Anterior cingulate cortex (tissue), 58 donors: ENCODE measurements at places on chromosomes 3 and 15.

GRCh38 chr3:98969295-98969694 is 67.8 kb upstream of the DCBLD2 start:
- no peak for DNase-seq

DNA sequence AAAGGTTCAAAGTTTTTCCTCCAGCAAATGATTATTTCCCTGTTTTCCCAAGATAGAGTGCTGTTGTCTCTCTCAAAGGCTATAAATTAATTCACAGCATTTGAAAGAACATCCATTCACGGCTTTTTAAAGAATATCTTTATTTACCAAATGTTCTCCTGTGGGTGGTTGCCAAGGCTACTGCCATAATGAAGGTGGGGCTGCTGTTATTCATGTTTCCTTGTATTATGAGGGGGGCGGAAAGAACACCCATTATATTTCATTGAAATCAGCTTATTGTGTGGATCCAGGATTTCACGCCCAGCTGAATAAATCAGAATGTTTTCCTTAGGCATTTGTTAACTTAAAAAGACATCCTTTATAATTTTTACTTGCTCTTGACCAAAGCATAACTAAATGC is 10.1 kb downstream of the SRP14 start:
- DNase-seq, result peak; percentile 3

GRCh38 chr3:38147421-38147820 is 9.0 kb downstream of the MYD88 start:
- no peak for DNase-seq

- DNase-seq, result no peak
Measured at GRCh38 chr15:88864861-88865497, 30.4 kb downstream of the HAPLN3 start.

DNA sequence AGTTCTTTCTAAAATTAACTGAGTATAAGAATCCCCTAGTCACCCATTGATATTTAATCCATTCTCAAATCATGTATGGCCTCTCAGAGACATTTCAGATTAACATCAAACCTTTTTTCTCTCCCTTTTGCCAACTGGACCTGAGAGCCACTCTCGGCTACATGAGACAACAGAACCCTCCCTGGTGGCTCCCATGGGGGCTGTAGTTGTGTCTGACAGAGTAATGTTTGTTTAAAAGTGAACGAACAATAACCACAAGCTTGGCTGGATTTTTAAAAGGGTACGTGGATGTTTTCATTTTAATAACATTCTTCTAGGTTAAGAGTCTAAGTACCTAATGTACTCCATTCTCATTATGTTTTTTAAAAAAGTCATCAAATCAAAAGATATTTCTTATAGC is 37.1 kb downstream of the P3H2 start:
- no peak for DNase-seq

DNA sequence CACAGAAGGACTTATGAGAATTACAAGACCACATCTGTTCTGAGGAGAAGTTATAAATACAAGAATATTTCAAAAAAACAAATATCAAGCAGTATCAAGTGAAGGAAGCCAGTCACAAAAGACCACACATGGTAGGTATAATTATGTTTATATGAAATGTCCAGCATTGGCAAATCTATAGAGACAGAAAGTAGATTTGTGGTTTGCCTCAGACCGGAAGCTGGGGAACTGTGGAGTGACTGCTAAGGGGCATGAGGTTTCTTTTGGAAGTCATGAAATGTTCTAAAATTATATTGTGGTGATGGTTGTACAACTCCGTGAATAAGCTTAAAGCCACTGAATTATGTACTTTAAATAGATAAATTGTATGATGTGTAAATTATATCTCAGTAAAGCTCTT is 136.9 kb downstream of the FRMD5 start:
- no peak for DNase-seq

DNA sequence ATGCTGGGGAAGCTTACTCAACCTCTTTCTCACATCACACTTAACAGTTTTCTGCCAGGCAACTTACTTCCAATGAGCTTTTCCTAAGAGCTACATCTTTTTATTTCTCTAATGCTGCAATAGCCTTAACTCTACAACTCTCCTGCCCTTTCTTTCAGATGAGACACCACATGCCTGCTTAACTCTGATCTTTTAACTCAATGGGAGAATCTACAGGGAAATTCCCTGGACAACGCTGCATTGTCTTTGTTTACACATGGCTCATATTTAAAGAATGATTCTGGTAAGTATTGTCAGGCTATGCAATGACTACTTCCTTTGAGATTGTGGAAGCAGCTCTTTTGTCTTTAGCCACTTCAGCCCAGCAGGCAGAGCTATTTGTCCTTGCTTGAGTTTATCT is 353.1 kb upstream of the BCHE start:
- no peak for DNase-seq

DNA sequence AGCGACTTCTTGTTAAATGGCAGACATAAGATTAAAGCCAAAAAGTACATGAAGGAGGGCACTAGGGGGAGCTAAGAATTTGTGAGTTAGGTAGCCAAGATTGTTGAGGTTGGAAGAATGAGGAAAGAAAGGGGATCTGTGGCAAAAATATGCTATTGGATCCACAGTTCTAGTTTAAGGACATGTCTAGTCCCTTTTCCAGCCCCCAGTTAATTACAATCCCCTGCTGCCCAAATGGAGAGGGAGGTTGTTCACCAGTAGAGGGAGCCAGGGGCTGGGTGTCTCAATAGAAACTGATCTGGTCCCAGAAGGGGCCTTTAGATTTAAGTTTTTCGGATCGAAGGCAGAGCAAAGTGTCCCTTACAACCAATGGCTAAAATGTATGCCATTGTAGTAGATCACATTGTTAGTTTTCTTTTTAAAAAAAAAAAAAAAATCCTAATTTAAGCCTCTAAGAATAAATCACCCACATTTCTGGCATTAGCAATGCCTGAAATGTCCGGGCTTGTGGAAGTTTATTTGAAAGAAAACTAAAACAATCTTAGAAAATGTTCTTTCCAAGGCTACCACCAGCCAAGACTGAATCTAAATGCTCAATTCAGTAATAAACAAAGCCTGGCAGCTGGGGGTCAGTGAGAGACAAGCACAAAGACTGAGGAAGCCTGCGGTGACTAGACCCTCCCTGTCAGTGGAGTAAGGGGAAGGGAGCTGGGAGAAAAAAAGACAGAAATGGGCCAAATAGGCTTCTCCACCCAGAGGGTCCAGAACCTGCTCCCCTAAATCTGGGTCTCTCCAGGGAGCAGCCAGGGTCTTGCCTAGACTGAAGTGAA is 7.1 kb downstream of the COL8A1 start:
- DNase-seq, result no peak

- DNase-seq, result no peak
Measured at GRCh38 chr15:46955576-46955975, 761.7 kb upstream of the SEMA6D start.

- DNase-seq, result no peak
Measured at GRCh38 chr3:197899833-197900478, 50.0 kb upstream of the RPL35A start.

GRCh38 chr15:33243393-33243792 is 48.9 kb upstream of the FMN1 start:
- DNase-seq, result no peak

DNA sequence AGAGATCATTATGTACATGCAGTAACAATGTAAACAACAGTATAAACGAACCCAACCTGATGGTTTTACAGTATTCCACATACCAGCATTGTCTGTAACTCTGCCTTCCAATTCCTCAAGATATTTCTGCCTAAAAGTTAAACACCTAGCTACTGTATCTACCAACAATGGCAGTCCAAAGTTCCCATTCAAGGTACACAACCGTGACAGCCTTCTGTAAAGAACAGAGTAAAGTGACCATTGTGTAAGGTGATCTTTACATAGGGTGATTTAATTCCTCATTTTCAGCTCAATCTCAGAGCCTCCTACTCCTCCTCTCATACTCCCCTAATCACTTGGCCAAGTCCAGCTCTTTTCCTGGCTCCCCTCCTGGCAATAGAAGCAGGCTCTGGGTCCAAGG is 10.4 kb downstream of the SECISBP2L start:
- no peak for DNase-seq

DNA sequence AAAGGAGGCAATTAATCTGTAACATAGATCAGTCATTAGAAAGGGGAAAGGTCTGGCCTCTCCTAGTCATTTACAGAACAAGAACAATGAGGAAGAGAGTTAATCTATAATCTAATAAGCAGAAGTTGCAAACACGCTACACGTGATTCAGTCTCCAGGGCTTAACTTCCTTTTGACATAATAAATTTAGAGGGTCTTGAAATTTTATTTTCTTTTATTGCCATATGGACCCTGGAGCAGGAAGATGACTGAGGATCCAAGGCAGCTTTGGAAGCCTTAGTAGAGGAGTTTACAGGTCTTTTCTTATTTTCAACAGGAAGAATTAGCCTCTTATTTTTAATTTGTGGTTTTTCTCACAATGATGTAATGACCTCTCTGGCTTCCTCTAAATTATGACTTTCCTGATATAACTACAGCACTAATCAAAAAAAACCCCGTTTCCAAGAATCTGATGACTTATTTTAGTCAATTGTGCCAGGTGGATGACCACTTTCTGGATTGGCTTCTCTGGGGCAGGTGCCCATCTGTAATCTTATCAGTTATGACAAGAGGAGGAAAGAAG is 32.2 kb downstream of the ADGRG7 start:
- no peak for DNase-seq

- no peak for DNase-seq
Measured at GRCh38 chr3:123728014-123728413, 143.2 kb upstream of the HACD2 start.

DNA sequence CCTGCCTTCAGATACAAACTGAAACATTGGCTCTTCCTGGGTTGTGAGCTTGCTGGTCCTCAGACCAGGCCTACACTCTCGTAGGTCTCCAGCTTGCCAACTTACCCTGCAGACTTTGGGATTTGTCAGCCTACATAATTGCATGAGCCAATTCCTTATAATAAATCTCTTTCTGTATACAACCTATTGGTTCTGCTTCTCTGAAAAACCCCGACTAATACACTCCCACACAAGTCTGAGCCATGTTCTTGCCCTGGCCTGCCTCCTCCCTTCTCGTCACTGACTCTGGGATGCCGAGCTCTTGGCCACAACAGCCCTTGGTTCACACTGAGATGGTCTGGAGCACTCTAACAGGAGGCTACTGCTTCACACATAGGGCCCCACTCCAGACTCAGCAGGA is 9.5 kb downstream of the CYP19A1 start:
- no peak for DNase-seq

DNA sequence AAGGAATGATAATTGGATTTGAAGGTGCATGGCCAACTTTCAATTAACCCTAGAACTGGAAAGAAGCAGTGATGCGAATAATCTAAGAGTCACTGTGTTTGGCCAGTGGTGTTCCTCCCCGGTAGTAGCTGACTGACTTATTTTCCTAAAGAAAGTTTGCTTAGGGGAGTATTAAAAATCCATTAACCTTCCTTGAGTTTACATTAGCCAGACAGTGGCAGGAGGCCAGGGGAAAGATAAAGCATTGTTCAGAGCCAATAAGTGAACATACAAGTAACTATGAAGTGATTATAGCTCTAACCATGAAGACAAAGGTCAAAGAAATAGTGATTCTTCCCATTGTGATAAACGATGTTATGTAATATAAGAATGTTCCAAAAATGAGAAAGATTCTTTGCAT is 8.9 kb upstream of the TMEM202 start:
- no peak for DNase-seq

GRCh38 chr3:99681976-99682375 is 43.6 kb downstream of the COL8A1 start:
- no peak for DNase-seq

- DNase-seq, result no peak
Measured at GRCh38 chr3:133256787-133257483, 142.9 kb upstream of the BFSP2 start.

- peak; percentile 78 for DNase-seq
Measured at GRCh38 chr3:129893581-129894070, at the start of gene TMCC1. TMCC1 (minus strand) TSS chr3:129893711.

DNA sequence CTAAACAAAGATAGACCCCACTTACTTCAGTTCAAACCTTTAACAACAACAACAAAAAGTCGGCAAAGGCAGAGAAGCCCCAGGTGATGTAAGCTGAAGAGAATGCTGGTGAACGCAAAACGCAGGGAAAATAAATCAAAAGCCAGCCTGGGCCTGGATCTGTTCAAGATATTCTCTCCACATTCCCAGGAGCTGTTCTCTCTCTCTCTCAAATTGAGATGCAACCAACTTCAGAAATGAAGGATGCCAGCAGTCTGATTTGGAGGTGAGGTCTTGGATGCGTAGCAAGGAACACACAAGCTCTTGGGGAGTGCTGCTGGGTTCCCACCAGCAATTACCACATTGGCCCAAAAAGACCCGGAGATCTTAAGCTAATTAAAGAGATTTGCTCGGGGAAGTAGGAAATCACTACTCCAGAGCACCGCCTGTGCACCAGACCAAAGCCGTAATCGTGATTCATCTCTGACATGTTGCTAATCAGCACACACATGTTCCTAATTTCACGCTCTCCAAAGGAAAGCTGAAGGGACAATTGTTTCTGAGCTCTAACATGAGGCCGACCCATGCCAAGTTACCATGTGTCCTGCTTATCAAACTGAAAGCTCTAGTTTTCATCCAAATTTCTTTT is 37.1 kb downstream of the IL17RD start:
- DNase-seq, result no peak

GRCh38 chr3:110910346-110910955 is 161.2 kb upstream of the NECTIN3 start:
- DNase-seq, result no peak

GRCh38 chr15:57158997-57159668 is 217.2 kb upstream of the CGNL1 start:
- no peak for DNase-seq

- DNase-seq, result no peak
Measured at GRCh38 chr15:81293728-81294515, 30.0 kb downstream of the STARD5 start.

GRCh38 chr15:62365795-62366442 is 200.8 kb upstream of the C2CD4B start:
- no peak for DNase-seq

GRCh38 chr3:133119176-133119575 is 81.0 kb downstream of the TMEM108 start:
- DNase-seq, result no peak

- DNase-seq, result no peak
Measured at GRCh38 chr3:81496407-81497104, 264.9 kb downstream of the GBE1 start.

DNA sequence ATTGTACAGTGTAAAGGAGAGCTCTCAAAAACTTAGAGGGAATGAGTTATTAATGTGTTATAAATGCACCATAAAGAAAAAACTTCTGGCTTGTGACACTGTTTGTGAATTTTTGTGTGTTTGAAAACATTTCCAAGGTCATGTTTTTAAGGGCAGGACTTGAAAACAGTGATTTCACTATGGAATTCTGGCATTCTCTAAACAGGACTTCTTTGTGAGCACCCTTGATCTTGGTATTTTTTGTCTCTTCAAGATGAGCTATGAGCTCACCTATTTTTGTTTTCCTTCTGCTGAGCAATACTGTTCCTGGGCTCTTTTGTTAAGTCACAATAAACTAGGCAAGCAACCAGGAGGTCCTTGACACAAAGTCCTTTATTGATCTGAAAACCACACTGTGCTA is 284.4 kb downstream of the RBMS3 start:
- no peak for DNase-seq

- DNase-seq, result no peak
Measured at GRCh38 chr3:51637144-51637940, 33.7 kb upstream of the TEX264 start.

GRCh38 chr15:77617476-77618230 is 15.1 kb downstream of the LINGO1 start:
- DNase-seq, result no peak
